Suppressor macrophage treated with lipopolysaccharide for 1 hour (primary cell): ENCODE measurements at places on chromosomes 6 and 20.

DNA sequence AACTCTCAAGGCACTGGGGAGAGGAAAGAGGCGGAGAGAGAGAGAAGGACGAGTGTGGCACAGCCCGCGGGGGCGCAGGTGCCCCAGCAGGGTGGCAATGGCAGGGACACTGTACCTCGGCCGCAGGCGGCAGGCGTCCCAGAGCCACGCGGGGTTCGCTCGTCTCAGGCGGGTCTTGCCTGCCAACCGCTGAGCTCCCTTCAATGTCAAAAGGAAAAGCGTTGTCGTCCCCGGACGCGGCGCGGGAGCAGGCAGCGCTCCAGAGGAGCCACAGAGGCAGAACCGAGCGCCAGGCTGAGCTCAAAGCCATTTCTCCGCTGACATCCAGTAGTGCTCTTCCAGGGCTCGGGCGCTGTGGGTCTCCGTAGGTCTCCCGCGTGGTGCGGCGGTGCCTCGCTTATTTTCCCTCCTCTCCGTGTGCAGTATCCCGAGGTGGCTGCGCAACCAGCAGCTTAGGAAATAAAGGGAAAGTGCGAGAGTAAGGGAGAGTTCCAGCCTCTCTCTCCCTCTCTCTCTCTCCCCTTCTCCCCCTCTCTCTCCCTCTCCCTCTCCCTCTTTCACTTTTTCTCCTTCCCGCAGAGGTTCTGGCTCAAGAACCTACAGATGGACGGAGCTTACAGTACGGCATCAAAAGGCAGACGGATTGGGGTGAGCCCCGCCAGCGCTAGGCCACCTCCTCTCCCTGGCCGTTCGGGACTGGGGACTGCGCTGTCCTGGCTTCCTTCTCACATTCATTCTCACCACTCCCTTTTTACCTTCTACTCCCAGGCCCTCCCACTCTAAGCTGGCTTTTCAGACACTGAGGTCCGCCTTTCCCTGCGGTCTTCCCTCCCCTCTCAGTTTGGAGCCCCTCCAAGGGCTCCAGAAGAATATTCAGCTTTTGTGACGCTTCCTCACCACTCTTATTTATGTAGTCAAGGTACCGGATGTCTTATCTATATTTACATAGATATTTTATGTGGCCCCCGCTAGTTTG, at the start of gene LAMA4:
Gene LAMA4 (minus strand): TSS at position 727 of the 976 bp plus-strand sequence. CDS start 417 bp downstream, at position 310.
- DNase-seq, result peak; percentile 30

DNA sequence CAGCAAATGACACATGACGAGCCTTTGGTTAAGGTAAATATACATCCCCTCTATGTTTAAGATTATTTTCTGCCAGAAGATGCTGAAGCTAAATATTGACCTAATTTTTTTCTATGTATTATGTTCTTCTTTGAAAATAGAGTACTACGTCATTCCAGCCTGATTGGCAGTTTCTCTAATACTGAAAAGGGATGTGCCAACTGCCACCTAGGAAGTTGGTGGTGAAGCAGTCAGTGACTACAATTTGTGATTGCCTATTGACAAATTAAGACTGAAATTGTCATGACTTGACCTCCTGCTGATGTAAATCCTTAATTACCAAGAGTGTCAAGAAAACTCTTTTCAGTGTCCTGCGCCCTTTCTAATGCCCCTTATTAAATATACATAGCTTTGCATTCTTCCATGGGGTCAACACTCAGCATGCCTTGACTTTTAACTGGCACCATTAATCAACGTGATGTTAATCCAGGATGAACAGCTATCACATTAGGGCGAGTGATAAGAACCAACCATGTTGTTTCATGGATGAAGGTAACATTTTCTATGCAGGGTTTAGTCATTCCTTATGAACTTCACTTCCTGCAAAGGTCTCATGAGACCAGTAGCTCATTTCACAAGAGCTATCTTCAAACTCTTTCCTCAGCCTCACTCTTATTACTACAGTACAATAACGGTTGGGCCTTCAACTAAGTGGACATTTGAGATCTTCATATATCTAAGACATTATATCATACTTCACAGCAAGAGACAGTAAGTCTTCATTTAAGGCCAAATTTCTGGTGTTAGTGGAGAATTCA, 22.5 kb upstream of the SGK1 start:
- DNase-seq, result peak; percentile 70

DNA sequence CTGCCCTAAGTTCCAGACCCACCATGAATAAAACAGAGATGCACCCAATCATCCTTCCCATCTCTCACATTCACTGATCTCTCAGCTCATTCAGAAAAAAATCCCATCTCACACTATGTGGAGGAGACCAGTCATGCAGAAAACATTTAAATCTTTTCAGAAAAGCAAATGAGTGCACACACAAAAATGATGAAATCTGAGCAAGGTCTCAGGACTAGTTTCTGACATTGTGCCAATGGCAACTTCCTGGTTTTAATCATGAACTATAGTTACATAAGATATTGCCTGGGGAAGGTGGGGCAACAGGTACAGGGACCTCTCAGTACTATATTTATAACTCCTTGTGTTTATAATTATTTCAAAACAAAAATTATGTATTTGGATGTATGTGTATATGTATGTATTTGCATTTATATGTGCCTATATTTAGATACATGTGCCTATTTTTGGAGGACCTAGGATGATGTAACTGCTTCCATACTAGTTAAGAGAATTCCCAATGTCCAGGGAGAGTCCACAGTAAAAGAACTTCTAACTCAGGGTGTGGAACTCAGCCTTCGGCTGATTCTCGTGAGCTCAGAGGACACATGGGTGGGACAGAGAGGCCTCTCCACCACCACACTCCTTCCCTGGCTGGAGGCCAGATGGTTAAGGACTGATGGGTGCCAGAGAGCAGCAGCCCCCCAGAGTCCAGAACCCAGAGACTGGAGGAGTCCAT, 71.7 kb upstream of the MAP3K4 start:
- peak; percentile 20 for DNase-seq

DNA sequence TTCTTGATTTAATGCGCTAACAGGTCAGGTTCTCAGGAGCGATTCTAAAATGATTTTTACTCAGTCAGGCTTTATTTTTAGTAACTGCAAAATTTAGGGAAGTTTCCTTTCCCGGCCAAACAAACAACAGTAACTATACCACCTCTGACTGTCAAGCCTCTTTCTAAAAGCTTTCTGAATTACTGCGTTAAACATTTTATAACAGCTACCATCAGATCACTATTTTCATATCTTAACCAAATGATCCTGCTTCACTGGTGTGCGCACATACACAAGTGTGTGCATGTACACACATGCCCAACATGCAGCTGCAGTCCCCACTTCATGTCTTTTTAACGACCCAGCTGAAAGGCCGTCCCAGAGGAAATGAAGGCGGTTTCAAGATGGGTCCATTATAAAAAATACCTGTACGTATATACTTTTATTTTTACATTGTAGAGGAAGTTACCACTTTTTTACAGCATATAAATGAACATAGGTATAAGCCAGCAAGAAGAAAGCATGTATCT, 25.0 kb downstream of the TMEM242 start:
- DNase-seq, result peak; percentile 24

GRCh38 chr6:168415098-168415992, 25.6 kb upstream of the SMOC2 start:
- DNase-seq, result no peak

DNA sequence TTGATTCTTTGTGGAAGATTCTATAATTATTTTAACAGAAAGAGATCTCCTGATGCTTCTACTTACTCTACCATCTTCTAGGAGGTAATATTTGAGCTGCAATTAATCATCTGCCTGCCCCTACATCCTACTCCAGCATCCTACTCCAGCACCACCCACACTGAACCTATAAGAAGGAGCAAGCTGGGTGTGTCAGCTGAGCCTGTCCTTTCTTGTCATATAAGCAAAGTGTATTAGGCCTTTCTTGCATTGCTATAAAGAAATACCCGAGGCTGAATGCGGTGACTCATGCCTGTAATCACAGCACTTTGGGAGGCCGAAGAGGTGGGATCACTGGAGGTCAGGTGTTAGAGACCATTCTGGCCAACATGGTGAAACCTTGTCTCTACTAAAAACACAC, 84.2 kb upstream of the ARG1 start:
- no peak for DNase-seq

DNA sequence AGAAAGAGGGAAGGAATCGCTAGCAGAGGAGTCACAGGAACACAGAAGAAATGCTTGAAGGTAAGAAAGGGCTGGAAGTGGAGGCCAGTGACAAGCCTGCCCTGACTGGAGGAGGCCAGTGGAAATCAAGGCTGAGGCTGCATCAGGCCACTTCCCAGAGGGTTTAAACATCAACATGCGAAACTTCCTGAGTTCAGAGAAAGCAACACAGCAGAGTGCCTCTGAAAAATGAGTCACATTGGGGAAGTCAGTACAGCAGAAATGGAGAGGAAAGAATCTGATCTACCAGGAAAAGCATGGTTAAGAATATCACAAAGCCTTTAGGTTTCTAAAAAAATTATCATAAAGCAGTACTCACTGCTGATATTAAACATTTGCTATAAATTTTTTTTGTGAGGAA, 23.3 kb downstream of the NAPB start:
- peak; percentile 77 for DNase-seq

GRCh38 chr6:1901556-1901955, 291.8 kb downstream of the FOXC1 start:
- peak; percentile 82 for DNase-seq

DNA sequence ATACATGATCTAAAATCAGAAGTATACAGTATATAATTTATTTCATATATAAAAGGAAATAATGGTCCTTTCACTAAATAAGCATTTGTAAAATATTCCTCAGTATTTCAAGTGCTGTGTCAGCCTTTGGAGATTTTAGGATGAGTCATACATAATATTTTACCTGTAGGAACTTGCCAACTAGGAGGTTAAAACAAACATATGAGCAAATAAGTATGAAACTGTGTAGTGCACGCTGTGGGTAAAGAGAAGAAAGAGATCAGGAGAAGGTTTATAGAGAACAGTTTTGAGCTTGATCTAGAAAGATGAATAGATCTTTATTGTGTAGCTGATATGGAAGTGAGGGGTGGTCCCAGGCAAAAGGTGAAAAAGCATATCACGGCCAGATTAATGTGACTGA, 169.9 kb upstream of the RNF217 start:
- no peak for DNase-seq

GRCh38 chr6:15062516-15063252, 183.2 kb upstream of the JARID2 start:
- DNase-seq, result peak; percentile 78

- DNase-seq, result no peak
Observed at GRCh38 chr6:7932625-7933024, 22.0 kb upstream of the TXNDC5 start.

DNA sequence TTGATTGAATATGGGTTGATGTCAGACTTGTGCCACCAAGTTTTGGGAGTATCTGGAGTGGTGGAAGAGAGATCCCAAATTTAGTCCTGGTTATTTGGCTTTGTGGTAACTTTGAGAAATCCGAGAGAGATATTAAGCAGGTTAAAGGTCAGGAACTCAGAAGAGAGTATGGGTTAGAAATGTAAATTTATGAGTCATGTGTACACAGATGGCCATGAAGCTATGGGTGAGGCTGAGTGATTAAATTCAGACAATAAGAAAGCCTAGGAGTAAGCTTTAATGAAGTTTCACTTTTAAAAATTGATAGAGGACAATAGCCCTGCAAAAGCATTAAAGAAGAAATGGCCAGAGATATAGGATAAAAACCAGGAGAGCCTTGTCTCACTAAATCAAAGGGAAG, 14.3 kb downstream of the RIMS1 start:
- no peak for DNase-seq

- no peak for DNase-seq
Observed at GRCh38 chr6:90274451-90275030, 22.1 kb downstream of the BACH2 start.

GRCh38 chr6:39320363-39320984, 2.0 kb downstream of the KCNK16 start:
- no peak for DNase-seq

- no peak for DNase-seq
Observed at GRCh38 chr20:54105653-54106052, 35.3 kb upstream of the BCAS1 start.

- no peak for DNase-seq
Observed at GRCh38 chr6:55778705-55779104, 96.7 kb downstream of the BMP5 start.

DNA sequence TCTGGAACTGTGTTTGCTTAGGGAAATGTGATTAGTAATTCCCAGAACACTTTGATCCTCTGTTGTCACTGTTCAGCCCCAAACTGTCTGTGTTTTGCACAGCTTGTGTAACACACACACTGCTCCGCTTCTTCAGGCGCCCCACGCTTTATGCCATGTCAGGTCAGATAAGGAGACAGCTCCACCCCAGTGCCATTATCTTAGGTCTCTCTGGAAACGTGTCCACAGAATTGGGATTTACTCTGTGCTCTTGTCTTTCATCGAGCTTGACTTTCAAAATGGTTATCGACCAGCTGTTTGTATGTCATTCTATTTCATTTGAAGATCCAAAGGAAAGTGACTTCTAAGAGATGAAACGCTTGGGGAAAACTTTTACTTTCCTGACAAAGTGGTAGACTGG, 106.4 kb upstream of the SSTR4 start:
- no peak for DNase-seq

DNA sequence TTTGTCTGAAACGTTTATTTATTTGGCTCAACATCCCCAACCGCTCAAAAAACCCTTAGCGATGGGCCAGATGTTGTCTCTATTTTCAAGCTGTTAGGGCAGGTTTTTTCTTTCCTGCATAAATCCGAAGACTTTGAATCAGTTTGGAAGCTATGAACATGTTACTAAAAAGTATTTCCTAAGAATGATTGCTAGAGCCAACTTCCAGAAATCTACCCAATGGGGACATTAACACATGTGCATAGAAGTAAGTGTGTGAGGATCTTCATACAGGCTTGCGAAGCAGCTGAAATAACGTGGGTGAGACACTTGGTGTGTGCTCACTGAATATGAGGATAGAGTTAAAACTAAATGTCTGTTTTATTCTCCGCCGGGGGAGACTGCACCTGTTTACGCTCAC, 106.8 kb downstream of the BCAS1 start:
- DNase-seq, result no peak

DNA sequence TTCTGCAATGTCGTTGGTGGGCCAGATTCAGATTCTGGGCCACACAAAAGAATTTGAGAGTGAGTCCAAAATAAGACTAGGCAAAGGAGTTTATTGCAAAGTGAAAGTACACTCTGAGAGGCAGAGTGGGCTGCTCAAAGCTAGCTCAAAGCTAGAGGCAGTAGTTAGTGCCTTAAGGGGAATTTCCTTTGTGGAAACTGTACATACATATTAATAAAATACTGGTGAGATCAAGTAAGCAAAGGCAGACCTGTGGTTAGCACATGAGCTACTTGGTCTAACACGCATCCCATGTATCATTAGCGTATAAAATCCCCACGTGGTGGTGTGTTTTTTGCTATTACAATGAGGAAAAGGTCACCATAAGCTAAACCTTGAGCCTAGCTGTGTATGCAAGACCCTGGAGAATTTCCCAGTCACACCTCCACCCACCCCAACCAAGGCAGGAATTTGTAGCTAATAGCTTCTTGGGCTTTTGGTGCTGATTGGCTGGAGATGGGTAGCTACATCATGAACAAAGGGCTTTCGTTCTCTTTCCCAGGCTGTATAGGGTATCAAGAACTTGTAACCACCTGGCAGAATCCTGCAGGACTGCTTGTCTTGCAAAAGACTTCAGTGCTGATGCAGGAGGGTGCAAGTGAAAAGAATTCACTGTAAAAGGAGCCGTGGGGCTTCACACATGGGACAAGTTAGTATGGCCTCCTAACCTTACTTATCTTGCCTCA, 14.7 kb upstream of the TRIM26 start:
- DNase-seq, result no peak

GRCh38 chr6:30881392-30882203, 2.7 kb upstream of the DDR1 start:
- no peak for DNase-seq
